ENCODE measurements at places on chromosomes 6 and 20.

DNA sequence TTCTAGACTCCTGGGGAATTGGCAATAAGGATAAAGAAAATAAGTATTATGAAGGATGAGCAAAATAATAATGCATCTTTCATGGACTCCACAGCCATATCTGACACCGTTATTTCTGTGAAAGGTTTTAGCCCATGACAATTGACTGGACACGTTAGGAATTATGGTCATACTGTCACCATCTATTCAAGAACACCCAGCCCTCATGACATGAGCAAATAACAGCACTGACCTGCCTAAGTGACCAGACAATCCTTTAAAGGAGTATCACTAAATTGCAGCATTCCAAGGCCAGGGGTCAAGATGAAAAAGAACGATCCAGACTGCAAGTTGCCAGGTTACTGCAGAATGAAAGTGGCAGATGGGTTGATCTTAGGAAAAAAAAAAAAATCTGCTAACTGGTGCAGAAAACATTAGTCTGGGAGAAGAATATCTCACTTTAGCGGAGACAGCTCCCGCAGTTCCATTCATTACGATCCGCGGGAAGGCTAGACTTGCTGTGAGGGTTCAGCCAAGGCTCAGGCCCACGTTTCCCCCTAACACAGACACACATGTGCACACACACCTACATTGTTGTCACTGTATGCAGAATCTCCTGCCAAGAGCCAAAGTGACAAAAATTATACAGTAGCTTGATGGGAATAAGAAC, 237.7 kb upstream of the AGPAT4 start:
- DNase-seq = no peak

GRCh38 chr6:5135788-5136376, 50.7 kb downstream of the PPP1R3G start:
- peak; percentile 32 for DNase-seq

DNA sequence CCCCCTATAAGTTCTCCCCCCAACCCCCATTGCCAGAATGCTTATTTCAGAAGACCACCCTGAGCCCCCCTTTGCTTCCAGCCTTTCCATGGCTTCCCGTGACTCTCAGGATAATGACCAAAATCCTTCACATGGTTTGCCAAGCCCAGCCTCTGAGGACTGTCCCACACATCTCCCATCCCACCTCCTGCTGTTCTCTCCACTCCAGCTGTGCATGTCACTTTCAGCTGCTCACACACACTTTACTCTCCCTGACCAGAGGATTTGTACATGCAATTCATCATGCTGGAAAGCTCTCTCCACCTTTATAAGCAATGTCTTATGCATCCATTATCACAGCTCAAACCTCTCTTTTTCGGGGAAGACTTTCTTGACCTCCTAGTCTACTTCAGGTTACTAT, 164.2 kb downstream of the PRL start:
- no peak for DNase-seq

DNA sequence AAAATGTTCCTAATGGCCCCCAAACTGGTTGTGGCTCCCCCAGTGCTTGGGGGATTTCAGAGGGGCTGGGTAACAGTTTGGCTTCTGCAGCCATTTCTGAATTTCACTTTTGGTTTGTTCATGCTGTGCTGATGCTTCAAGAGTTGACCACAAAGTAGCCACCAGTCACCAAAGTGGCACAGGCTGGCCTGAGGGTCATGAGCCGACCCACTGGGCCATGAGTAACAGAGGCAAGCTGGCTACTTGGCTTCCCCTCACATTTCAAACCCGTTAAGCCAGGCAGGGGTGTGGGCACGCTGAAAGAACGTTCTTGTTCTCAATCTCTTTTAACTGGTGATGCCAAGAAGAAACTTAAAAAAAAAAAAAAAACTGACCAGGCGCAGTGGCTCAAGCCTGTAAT, 15.1 kb upstream of the NXT1 start:
- DNase-seq = no peak

DNA sequence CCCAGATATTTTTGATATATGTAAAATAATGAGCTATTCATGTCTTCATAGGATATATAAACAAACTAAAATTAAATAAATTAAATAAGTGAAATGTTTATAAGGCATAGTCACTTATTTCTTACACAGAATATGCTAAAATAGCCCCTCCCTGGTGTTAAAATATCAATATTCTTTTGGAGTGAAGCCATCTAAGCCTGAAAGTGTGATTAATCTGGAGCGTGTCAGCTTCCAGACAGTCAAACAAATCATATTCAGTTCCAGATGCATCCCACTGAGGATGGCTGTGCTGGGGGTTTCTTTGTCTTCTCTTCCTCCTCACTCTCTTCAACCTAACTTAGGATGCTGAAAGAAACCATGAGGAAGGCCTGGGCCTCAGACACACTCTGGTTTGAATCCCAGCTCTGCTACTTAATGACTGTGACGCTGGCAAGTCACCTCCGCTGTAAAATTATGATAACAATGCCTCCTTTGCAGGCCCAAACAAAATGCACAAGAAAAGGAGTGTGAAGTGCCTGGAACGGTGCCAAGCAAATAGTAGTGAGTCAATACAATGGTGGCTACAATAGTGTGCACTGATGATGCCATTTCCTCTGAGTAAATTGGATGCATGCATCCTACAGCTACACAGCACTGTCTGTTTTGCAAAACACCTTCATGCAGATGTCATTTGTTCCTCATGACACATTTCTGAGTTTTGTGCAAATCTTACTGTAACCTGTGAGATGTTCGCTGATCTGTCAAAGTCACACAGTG, 161.4 kb downstream of the FOXC1 start:
- peak; percentile 17 for DNase-seq

DNA sequence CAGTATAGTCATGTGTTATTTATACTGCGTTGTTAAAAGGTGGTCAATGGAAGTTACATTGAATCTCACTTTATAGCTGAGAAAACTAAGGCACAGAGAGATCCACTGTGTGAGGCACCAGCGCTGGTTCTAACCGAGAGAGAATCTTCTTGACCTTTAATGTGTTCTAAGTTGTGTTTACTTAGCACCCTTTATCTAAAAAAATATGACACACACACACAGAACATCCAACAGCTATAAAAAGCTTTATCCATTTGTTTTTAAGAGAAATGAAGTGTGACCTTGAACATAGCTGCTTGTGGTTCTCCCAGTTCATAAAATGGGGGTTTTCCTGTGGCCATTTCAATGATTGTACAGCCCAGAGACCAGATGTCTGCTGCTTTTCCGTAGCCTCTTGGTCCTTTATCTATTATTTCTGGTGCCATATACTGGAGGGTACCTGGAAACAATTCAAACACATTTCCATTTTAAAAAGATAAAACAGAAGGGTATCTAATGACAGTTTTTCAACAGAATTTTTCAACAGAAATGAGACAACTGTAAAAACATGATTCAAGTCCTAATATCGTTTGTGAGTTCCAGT, 54.8 kb upstream of the MAP7 start:
- no peak for DNase-seq

- DNase-seq = no peak
These were observed 592 bp downstream of the LTB start for GRCh38 chr6:31581434-31582229.

- DNase-seq = no peak
These were observed 19.3 kb upstream of the SLCO4A1 start for GRCh38 chr20:62622877-62623487.

- no peak for DNase-seq
These were observed 163.9 kb upstream of the ZNF217 start for GRCh38 chr20:53757472-53757913.

Measured in stimulated activated CD4-positive, alpha-beta T cell treated with anti-CD3 and anti-CD28 coated beads, Interleukin-12 subunit alpha, Interleukin-12 subunit beta, amount 100 ng/mL, for 4 hours (primary cell).